ENCODE measurements at places on chromosomes 12 and 14. TPM values are rescaled to one million over a fixed set of nuclear protein-coding genes. Genes with fewer than 3 reads are reported as not detected.

Gene GALNT16
- 3.0 TPM for total RNA-seq

Gene DTX1
- total RNA-seq: 5.1 TPM

GRCh38 chr12:99386907-99387306 is 260.6 kb upstream of the GARIN6 start:
- no peak overlapping the region for H3K27ac ChIP-seq
- DNase-seq: no peak
- no peak overlapping the region for H3K4me3 ChIP-seq
- H3K36me3 ChIP-seq: no peaks in the 10 kb centered on the region
- no peaks in the 10 kb centered on the region for H3K27me3 ChIP-seq

DNA sequence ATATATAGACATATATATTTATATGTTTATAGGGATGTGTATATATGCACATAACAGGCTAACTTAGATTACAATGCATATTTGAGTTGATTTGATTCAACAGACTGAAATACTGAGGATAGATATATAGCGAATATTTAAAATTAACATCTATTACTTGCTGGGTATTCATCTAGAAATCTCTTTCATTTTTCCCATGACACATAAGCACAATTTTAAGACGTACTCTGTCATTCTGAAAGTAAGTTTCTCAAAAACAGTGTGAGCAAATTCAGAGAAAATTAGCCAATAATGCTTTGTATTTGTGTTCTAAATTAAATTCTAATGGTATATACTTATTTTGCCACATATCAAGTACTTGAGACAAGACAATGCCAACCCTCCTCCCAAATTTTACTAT is 907.5 kb upstream of the MDGA2 start:
- no peaks in the 10 kb centered on the region for H3K27me3 ChIP-seq
- no peak for DNase-seq
- no peak overlapping the region for H3K4me3 ChIP-seq
- no peaks in the 10 kb centered on the region for H3K4me1 ChIP-seq
- H3K36me3 ChIP-seq: no peaks in the 10 kb centered on the region

- H3K4me3 ChIP-seq: no peak overlapping the region
- H3K27ac ChIP-seq: peak overlapping the region; percentile 48
- no peaks in the 10 kb centered on the region for H3K27me3 ChIP-seq
- no peaks in the 10 kb centered on the region for H3K36me3 ChIP-seq
- H3K4me1 ChIP-seq: peaks cover 49% of the 10 kb centered on the region
These were observed 127.1 kb downstream of the ZFP36L1 start for GRCh38 chr14:68665792-68666204.

DNA sequence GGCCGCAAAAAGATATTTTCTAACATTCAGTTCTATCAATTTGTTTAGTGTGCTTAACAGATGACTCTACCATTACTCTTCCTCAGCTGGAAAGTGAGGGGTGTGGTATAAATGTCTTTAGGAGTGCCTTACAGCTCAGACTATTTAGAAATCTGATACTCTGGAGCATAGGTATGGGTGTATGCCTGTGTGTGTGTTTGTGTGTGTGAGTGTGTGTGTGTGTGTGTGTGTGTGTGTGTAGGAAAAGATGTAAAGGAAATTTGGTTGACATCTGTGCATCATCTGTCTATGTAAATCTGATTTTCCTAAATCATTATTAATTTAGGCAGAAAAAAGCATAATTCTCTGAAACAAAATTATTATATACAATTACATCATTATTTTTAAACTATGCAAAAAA is 16.0 kb downstream of the RNASE3 start:
- no peak overlapping the region for H3K27ac ChIP-seq
- no peaks in the 10 kb centered on the region for H3K36me3 ChIP-seq
- no peaks in the 10 kb centered on the region for H3K4me1 ChIP-seq
- H3K27me3 ChIP-seq: no peaks in the 10 kb centered on the region

- DNase-seq: no peak
- H3K27me3 ChIP-seq: no peaks in the 10 kb centered on the region
- no peak overlapping the region for H3K4me3 ChIP-seq
These were observed 27.6 kb upstream of the KCNK13 start for GRCh38 chr14:90034156-90034555.

GRCh38 chr12:44334347-44334746 is 498.5 kb downstream of the TMEM117 start:
- no peaks in the 10 kb centered on the region for H3K4me1 ChIP-seq
- DNase-seq: no peak
- no peak overlapping the region for H3K4me3 ChIP-seq
- no peaks in the 10 kb centered on the region for H3K36me3 ChIP-seq

GRCh38 chr12:104057771-104058197 is 6.5 kb upstream of the HCFC2 start:
- no peaks in the 10 kb centered on the region for H3K36me3 ChIP-seq
- peaks cover 12% of the 10 kb centered on the region for H3K4me1 ChIP-seq

GRCh38 chr12:6363330-6364043 is 11.9 kb downstream of the SCNN1A start:
- H3K27ac ChIP-seq: peak overlapping the region; percentile 95
- H3K4me1 ChIP-seq: peaks cover 61% of the 10 kb centered on the region
- peak overlapping the region; percentile 64 for H3K4me3 ChIP-seq
- peak; percentile 89 for DNase-seq
- H3K36me3 ChIP-seq: no peaks in the 10 kb centered on the region

DNA sequence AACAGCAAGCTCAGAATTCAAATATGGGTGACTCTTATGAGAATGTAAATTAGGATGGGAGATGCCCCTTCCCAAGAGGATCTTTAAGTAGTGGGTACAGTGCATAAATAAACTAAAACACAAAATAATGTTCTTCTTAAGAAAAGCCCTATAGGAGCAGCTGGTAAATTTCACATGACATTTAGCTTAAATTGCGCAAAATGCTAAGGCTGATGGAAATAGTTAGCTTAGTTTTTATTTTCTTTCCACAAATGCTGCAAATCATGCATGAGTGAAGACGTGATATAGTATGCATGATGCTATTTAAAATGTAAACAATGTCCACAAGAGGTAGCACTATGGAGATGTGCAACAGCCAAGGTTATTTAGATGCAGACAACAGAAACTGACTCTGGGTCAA is 328.1 kb downstream of the ATP23 start:
- H3K4me1 ChIP-seq: no peaks in the 10 kb centered on the region
- DNase-seq: no peak
- no peak overlapping the region for H3K4me3 ChIP-seq
- no peaks in the 10 kb centered on the region for H3K36me3 ChIP-seq
- H3K27ac ChIP-seq: no peak overlapping the region

DNA sequence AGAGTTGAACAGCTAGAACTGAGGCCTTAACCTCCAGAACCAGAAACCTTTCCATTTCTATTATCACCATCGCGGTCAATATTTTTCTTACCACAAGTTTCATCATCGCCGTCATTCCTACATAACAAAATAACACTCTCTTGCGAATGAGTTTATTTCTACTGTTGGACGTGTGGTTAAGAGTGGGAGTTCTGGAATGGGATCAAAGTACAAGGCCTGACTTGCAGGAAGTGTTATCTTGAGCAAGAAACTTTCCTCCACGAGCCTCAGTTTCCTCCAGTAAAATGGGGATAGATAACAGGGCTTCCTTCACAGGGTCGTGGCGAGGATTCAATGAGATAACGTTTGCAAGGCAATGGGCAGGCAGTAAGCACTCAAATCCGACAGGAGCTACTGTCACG is 652 bp downstream of the SART3 start:
- no peak for DNase-seq
- no peaks in the 10 kb centered on the region for H3K27me3 ChIP-seq
- H3K4me3 ChIP-seq: peak overlapping the region; percentile 90
